ENCODE measurements at places on chromosomes 2 and 18.

DNA sequence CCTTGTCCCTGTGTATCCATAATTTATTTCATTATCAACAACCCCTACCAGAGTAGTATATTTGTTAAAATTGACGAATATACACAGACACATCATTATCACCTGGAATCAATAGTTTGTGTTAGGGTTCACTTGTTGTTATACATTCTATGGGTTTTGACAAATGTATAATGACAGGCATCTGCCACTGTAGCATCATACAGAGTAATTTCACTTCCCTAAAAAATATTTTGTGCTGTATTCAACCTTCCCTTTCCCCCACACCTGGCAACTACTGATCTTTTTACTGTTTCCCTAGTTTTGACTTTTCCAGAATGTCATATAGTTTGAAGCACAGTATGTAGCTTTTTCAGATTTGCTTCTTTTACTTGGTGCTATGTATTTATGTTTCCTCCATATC, 132.0 kb downstream of the ZNF804A start:
- DNase-seq = no peak

DNA sequence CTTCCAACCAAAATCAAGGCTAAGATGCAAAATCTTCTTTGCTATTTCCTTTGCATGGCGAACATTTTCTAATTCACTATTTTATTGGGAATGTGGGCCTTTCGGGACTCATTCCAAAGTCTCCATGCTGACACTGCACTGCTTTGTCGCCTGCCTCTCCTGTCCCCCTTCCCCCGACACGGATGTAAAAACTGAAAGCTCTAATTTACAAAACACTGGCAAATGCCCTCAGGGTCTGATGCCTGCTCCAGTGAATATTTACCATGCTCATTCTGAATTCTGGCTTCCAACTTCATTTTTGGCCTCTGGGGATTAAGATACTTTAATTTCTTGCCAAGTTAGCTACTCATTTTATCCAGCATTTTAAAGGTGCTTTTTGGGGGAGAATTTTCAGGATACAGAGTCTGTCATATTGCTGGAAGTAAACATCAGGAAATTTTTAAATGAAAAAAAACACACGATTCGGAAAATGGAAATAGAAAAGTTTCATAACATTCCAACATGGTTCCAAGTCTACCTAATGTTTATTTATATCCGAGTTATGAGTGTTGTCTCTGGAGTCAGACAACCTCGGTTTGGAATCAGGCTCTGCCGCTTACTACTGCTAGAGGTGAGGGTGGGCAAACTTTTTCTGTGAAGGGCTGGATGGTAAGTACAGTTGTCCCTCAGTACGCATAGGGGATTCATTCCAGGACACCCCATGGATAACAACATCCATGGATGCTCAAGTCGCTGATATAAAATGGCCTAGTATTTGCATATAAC, 14.6 kb upstream of the LTBP1 start:
- DNase-seq = no peak

- no peak for DNase-seq
These were observed 42.5 kb downstream of the ADD2 start for GRCh38 chr2:70725505-70725904.

DNA sequence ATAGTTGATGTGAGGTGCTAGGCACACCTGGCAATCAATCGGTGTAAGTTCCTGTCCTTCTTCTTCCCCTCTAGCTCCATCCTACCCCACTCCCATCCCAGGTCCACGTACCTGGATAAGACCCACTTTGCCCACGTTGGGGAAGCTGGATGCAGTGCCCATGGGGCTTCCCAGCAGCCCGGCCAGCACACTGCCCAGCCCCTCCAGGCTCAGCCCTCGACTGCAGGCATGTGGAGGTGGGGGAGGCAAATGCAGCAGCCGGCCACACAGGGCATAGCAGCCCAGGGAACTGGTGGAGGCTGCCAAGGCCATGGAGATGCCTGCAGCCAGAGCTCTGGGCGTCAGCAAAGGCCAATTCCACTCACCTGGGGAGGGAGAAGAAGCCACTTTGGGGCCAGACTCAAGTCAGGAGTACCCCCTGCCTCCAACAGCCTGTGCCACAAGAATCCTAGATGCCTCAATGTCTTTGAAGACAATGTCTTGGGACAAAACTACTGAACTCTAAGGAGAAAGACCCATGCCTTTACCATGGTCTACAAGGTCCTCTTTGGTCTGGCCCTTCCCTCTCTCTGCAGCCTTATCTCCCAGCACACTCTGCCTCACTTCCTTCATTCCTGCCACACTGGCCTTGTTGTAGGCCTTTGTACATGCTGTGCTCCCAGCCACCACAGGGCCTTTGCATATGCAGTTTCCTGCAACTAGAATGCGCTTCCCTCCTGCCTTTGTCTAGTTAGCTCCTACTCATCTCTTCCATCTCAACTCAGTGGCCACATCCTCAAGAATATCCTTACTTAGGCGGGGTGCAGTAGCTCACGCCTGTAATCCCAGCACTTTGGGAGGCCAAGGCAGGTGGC, 4.5 kb downstream of the SLC23A3 start:
- DNase-seq = no peak

DNA sequence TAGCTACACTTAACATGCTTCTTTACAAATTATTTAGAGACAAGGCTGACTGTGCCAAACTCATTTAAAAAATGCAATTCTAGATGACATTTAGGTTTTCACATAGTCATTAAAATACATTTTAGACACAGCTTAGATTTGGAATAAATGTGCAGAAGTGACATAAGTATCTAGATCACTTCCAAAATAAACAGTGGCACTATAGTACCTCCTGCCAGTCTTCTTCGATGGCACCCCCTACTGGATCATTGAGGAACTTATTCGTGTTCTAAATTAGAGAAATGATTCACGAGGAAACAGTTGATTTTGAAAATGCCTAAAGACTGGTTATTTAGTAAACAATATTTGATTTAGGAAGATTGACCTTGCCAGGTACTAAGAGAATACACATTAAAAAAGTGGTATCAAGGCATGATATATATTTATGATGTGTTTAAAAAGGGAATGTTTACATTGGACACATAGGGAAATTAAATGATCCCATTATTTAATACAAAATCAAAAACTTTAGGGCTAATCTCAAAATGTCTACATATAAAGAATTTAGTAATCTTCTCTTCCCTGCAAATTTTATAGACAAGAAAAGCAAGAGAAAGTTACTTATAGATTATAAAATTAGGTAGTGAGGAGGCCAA, 323.9 kb downstream of the XIRP2 start:
- DNase-seq = peak; percentile 53

DNA sequence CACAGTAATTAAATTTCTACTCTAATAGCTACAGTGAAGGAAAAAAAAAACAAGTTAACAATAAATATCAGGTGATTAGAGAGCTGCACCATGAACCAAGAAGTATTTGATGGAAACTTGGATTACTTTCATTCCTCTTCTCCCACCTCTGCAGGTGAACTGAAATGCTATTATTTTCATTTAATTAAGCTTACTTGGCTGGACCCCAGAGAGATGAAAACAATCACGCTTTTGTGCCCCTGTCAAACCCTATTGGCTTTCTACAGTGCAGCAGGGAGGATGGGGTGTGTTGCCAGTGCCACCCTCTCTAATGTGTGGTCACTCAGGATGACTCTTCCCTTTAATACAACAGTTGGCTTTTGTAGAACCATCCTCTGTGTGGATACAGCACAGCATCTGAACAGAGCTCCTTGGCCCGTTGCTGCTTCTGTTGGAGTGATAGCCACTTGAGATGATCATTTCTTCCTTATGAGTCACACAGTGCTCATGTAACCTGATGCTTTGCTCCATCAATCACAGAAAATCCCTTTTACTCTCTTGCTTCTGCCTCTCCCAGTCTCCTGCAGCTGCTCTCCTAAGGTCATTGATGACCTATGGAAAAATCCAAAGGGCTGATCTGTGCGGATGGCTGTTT, 5.5 kb upstream of the ARL4C start:
- DNase-seq = no peak

- no peak for DNase-seq
These were observed 14.1 kb upstream of the KLHL41 start for GRCh38 chr2:169495310-169495928.

DNA sequence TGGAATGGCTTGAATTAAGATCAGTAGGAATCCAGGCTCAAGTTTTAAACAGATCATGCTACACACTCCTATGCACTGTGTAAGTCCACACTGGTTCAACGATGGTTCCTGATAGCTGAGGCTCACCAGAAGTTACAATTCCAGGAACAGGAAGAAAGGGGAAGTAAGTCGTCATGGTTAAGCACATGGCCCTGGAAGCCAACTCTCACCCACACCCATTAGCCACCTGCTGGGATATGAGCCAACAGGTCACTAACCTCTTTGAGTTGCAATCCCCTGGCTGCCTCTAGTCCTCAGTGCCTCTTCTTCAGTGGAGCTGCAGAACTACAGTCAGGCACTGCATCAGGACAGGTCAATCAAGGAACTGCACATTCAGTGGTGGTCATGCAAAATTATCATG, 133.5 kb downstream of the TMEM182 start:
- no peak for DNase-seq

DNA sequence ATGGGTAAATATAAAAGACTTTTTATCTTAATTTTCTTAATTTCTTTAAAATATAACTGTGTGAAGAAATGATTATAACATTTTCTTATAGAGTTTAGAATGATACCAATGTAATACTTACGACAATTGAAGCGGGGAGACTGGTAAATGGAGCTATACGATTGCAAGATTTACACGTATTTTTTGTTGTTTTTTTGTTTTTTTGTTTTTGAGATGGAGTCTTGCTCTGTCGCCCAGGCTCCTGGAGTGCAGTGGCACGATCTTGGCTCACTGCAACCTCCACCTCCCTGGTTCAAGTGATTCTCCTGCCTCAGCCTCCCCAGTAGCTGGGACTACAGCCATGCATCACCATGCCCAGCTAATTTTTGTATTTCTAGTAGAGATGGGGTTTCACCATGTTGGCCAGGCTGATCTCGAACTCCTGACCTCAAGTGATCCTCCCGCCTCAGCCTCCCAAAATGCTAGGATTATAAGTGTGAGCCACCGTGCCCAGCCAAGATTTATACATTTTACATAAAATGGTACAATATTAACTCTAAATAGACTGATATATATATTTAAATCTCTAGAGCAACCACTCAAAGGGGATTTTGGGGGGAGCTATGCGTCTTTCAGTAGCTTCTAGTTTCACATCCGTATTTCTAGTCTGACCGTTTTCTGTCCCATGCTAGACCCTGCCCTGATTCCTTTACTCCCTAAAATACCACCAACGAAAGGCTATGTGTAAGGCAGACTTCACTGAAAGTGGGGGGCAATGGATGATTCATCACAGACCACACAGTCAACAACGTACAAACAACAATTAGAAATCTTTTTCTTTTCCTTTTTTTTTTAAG, 28.2 kb upstream of the ATG16L1 start:
- no peak for DNase-seq

- no peak for DNase-seq
These were observed 195.1 kb downstream of the C1D start for GRCh38 chr2:67867735-67868134.

GRCh38 chr18:6435731-6436130, 21.0 kb upstream of the L3MBTL4 start:
- no peak for DNase-seq

GRCh38 chr18:49162226-49162864, 211.6 kb upstream of the SMAD7 start:
- DNase-seq = no peak

DNA sequence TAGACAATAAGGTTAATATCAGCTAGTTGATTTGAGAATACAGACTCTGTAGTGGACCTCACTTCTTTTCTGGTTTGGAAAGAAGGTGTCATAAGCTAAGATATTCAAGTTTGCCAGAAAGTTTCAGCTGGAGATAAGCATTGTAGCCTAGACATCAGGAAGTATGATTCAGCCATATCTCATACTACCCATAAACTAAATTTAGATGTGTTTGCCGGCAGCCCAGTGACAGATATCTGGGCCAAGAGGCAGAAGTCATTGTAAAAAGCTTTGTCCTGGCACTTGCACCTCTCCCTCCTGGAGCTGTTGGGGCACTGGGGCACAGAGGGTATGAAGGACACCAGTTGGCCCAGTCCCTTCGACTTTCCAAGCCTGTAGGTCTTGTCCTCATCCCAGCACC, 128.0 kb downstream of the EPHA4 start:
- no peak for DNase-seq

DNA sequence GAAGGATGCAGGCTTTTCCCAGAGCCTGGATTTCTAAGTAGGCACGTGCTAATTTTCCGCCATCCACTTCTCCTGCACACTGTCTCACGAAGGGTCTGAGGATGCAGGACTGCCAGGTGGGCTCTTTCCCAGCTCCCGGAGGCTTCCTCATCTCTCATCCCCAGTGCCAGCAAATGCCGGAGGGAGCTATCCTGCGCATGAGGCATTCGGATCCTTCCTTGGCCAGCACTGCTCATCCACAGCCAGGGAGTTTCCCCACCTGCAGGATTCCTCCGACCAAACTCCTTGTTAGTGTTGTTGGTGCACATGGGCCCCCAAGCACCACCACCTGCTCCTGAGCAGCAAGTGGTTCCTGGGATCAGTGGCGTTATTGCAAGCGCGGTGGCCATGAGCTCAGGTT, 5.0 kb downstream of the CNDP1 start:
- no peak for DNase-seq

- peak; percentile 14 for DNase-seq
These were observed 86.2 kb downstream of the METTL8 start for GRCh38 chr2:171347591-171348032.

GRCh38 chr2:38856165-38856564, 19.6 kb downstream of the DHX57 start:
- DNase-seq = peak; percentile 27

DNA sequence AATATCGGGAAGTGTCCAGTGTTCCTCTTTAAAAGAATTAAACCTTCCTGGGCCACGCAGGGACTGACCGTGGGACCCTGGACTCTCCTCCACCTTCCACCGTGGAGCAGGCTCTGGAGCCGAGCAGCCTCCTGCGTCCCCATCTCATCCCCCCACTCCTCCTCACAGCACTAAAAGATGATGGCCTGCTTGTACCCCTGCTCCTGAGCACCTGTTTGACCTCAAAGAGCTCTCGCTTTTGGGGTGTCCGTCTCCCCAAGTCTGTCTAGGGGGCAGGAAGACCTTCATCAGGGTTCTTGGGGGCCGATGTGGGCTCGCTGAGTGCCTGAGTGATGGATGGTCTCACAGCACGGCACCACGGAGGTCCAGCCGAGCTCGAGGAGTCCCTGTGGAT, 1.2 kb upstream of the SDC1 start:
- DNase-seq = no peak

GRCh38 chr2:28364610-28365009, 28.0 kb upstream of the FOSL2 start:
- no peak for DNase-seq

GRCh38 chr18:68288408-68288807, 426.5 kb downstream of the TMX3 start:
- no peak for DNase-seq

DNA sequence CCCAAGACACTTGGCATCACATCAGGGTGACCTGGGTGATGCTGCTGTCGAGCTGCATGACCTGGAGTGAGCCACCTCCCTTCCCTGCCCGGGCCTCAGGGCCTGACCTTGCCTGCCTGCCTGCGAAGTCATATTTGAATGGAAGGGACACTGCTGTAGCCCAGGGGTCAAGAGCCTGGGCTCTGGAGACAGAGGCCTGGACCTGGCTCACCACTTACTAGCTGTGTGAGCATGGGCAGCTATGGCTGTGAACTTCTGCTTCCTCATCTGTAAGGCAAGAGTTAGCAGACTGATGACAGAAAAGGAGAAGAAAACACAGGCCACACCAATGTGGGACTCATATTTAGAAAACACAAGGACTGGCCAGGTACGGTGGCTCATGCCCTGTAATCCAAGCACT, 118.7 kb downstream of the ZFP36L2 start:
- DNase-seq = no peak

- DNase-seq = no peak
These were observed 230.2 kb downstream of the CDCA7 start for GRCh38 chr2:173584676-173585458.

Data from activated CD4-positive, alpha-beta T cell treated with anti-CD3 and anti-CD28 coated beads, Interleukin-2, amount 50 U/mL, for 16 hours (primary cell).